ENCODE measurements at places on chromosomes 11 and 22.

GRCh38 chr11:88790182-88790581 lies 275.6 kb downstream of the GRM5 start:
- no peak overlapping the region for H3K27ac ChIP-seq
- no peak for DNase-seq
- no peaks in the 10 kb centered on the region for H3K36me3 ChIP-seq
- no peaks in the 10 kb centered on the region for H3K27me3 ChIP-seq
- H3K4me1 ChIP-seq = no peaks in the 10 kb centered on the region
- H3K4me3 ChIP-seq = no peak overlapping the region

- no peaks in the 10 kb centered on the region for H3K27me3 ChIP-seq
- H3K4me3 ChIP-seq = no peak overlapping the region
- DNase-seq = no peak
- H3K4me1 ChIP-seq = no peaks in the 10 kb centered on the region
- H3K36me3 ChIP-seq = peaks cover 48% of the 10 kb centered on the region
Observed at GRCh38 chr11:87326594-87326993, 288.9 kb downstream of the TMEM135 start.

DNA sequence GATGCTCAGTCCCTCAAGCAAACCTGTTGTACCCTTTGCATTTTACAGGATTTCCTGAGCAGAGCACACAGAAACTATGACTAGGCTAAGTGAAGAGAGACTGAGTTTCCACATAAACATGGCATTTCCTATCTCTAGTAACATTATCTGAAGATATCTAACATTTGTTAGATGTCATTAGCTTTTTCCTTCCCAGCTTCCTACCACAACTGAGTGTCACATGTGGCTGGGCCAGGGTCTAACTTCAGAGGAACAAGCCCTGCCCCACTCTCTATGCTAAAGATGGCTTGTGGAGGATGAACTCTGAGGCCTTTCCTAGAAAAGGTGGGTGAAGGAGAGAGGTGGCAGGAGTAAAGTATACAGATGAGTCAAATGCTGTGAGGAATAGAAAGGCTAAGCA lies 16.5 kb downstream of the C22orf42 start:
- no peak for DNase-seq
- H3K27ac ChIP-seq = peak overlapping the region; percentile 92
- no peak overlapping the region for H3K4me3 ChIP-seq
- H3K4me1 ChIP-seq = peaks cover 54% of the 10 kb centered on the region
- H3K36me3 ChIP-seq = no peaks in the 10 kb centered on the region
- H3K27me3 ChIP-seq = no peaks in the 10 kb centered on the region

- peaks cover under 1% of the 10 kb centered on the region for H3K4me1 ChIP-seq
- H3K27me3 ChIP-seq = peaks cover 33% of the 10 kb centered on the region
Observed at GRCh38 chr11:43987384-43988039, 45.1 kb downstream of the C11orf96 start.

DNA sequence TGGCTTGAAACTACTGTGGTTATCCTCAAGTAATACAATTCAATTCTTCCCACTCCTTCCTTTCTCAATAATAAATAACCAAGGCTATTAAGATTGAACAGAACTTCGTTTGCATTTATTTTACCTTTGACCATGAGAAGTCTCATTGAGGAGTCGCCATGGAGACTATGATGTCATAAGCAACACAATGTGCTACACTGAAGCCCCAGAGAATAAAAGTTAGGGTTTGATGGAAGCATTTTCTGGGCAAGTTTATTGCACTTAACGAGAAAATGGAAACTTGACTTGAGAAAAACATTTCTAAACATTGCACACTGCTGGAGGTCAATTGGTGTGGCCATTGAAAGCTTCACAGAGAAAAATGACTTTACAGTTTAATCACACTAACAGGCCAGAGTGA lies 121.5 kb downstream of the FAM76B start:
- no peak overlapping the region for H3K27ac ChIP-seq
- H3K36me3 ChIP-seq = peaks cover 2% of the 10 kb centered on the region
- DNase-seq = no peak
- H3K27me3 ChIP-seq = no peaks in the 10 kb centered on the region
- no peak overlapping the region for H3K4me3 ChIP-seq

DNA sequence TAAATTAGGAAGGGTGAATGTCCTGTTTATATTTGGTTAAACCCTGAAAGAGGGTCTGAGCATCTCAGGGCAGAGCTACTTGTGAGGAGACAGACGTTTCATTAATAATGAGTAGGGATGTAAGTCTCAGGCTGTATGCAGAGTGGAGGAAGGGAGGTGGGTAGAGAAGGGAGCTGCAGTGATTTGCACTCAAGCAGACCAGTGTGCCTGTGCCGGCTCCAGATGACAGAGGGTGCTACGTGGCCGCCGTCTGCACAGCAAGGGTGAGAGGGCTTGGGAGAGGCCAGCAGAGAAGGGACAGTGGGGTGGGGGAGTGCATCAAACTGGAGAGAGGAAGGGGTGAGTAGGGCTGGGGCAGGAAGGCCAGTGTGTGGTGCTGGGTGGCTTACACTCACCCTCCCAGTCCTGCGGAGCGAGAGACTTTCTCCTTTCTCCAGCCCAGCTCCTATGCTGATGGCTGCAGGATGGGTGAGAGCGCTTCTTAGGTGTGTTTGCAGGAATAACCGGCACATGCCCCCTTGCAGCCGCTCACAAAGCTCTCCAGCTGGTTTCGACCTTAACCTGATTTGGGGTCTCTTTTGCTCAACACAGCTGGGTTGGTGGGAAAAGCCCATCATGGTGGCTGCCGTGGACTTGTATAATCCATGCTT lies 130.6 kb downstream of the ST3GAL4 start:
- no peak for DNase-seq
- H3K4me3 ChIP-seq = no peak overlapping the region
- H3K4me1 ChIP-seq = no peaks in the 10 kb centered on the region
- no peaks in the 10 kb centered on the region for H3K27me3 ChIP-seq
- no peaks in the 10 kb centered on the region for H3K36me3 ChIP-seq
- no peak overlapping the region for H3K27ac ChIP-seq

DNA sequence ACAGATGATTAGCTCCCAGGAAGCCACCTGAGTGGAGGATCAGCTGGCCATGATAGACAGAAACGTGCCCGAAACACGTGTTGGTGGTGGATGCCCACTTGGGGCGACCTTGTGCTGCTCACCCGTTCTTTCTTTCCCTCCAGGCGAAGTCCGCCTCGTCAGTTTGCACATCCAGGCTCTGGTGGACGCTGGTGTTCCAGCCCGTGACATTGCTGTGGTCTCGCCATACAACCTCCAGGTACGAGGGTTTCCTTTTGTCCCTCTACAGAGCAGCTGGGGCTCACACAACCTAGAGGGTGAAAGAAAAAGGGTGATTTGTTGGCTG lies 30.6 kb downstream of the IGHMBP2 start:
- H3K4me3 ChIP-seq = no peak overlapping the region
- no peaks in the 10 kb centered on the region for H3K4me1 ChIP-seq
- no peak for DNase-seq
- H3K27me3 ChIP-seq = no peaks in the 10 kb centered on the region
- no peak overlapping the region for H3K27ac ChIP-seq

DNA sequence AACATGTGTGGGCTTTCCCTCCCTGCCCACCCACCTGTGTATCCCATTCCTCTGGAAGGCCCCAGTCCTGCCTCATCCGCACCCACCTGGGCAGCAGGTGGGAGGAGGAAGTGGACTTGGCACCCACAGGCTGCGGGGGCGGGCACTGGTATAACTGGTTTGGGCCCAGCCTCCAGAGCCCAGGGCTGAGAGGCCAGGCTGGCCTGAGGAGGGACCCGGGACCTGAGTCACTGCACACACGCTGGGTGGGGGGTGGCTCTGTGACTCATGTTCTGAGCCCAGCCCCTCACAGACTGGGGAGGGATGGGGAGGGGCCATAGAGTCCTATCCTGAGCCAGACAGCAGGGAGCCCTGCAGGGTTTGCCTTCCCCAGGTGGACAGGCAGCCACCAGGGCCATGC lies 16.7 kb downstream of the PHLDA2 start:
- peaks cover 14% of the 10 kb centered on the region for H3K4me1 ChIP-seq
- no peak overlapping the region for H3K27ac ChIP-seq
- no peak overlapping the region for H3K4me3 ChIP-seq
- DNase-seq = no peak

DNA sequence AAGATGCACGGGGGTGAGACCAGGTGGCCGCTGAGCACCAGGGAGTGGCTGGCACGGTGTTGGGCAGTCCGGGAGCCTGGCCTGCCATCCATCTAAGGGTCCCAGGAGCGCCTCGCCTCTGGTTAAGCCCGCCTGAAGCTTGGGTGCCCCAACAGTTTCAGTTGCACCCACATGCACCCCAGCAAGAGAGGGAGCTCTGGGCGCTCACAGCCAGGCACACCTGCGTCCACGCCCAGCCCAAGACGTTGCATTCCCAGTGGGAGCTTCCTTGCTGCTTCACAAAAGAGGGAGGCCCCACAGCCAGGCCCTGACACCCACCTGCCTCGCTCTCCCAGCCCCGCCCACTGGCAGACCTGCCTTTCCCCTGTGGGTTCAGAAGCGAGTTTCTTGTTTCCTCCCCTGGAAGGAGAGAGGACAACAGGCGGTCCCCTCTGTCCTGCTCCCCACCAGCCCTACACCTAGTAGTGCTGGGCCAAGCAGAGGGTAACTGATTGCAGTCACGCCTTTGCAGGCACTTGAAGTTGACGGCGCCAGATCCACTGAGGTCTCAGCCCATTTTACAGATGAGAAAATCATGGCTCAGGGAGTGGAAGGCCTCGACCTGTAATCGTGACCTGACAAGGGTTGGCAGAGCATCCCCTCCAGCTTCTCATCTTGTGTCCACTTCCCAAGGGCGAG lies 35.4 kb downstream of the OSBPL5 start:
- H3K4me3 ChIP-seq = no peak overlapping the region
- H3K36me3 ChIP-seq = no peaks in the 10 kb centered on the region
- no peak for DNase-seq
- no peak overlapping the region for H3K27ac ChIP-seq
- H3K4me1 ChIP-seq = no peaks in the 10 kb centered on the region

DNA sequence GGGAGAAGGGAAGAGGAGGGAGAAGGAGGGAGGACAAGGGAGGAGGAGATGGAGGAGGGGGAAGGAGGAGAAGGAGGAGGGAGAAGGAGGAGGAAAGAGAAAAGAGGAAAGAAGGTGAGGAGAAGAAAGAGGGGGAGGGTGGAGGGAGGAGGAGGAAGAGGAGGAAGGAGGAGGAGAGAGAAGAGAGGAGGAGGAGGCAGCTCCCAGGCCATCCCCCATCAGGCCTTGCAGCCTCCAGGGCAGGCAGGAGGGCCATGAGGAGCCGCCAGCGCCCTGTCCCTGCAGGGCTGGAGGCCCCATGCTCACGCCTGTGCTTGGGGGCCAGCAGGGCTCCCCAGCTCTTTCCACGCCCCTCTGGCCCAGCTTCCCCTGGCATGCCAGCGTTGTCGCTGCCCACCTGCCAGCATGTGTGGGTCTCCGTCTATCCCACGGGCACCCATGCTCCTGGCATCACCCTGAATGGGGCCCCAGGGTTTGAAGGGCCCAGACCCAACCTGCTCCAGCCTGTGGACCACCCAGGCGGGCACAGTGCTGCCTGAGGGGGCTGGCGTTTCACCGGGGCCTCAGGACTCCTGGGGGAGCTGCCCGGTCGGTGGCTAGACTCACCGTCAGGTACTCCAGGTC lies 5.2 kb downstream of the TSPAN32 start:
- no peaks in the 10 kb centered on the region for H3K36me3 ChIP-seq
- DNase-seq = peak; percentile 26
- no peak overlapping the region for H3K4me3 ChIP-seq
- peak overlapping the region; percentile 40 for H3K27ac ChIP-seq
- no peaks in the 10 kb centered on the region for H3K27me3 ChIP-seq

DNA sequence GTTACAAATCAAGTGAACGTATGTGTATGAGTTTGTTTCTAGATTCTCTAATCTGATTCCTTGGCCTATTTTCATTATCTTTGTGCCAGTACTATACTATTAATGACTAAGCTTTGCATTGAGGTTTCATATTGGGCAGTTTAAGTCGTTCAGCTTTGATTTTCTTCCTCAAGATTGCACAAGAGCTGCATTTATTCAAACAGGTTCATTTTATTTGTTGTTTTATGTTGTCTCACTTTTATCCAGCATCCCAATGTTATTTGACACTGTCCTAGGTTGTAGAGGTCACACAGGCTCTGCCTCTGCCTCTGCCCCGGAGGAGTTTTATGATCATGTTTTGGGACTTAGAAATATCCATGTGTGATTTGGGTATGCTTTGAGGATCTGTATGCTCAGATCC lies 79.8 kb downstream of the TEAD1 start:
- no peaks in the 10 kb centered on the region for H3K4me1 ChIP-seq
- H3K4me3 ChIP-seq = no peak overlapping the region
- DNase-seq = no peak
- no peak overlapping the region for H3K27ac ChIP-seq

GRCh38 chr11:8717876-8718753 lies 35.5 kb downstream of the RPL27A start:
- H3K27ac ChIP-seq = no peak overlapping the region
- no peak for DNase-seq
- no peaks in the 10 kb centered on the region for H3K36me3 ChIP-seq
- H3K4me1 ChIP-seq = peaks cover 6% of the 10 kb centered on the region
- no peak overlapping the region for H3K4me3 ChIP-seq

GRCh38 chr22:29427176-29427760 lies 11.1 kb upstream of the RFPL1 start:
- H3K4me1 ChIP-seq = no peaks in the 10 kb centered on the region
- no peak for DNase-seq
- peaks cover 4% of the 10 kb centered on the region for H3K27me3 ChIP-seq
- H3K27ac ChIP-seq = no peak overlapping the region

DNA sequence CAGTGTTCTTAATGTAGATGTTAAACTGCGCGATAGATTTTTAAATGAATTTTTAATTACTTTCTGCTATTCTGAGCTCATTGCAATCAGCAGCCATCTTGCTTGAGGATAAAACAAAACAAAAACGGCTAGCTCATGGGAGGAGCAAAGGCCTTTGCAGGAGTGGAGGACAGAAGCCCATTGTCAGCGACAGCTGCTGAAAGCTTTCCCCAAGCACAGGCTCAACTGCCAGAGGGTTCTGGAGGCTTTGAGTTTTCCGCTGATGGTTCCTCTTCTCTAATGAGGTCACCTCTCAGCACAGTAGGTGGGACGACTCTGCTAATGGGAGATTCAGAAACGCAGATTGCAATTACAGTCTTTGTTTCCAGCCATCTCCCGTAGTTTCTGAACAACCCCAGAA lies 167.1 kb upstream of the TTC12 start:
- peaks cover 12% of the 10 kb centered on the region for H3K27me3 ChIP-seq
- DNase-seq = no peak
- H3K4me3 ChIP-seq = no peak overlapping the region
- H3K36me3 ChIP-seq = no peaks in the 10 kb centered on the region

- no peaks in the 10 kb centered on the region for H3K36me3 ChIP-seq
- no peaks in the 10 kb centered on the region for H3K27me3 ChIP-seq
- H3K4me1 ChIP-seq = peaks cover 6% of the 10 kb centered on the region
- no peak overlapping the region for H3K4me3 ChIP-seq
- no peak overlapping the region for H3K27ac ChIP-seq
Observed at GRCh38 chr11:64139049-64139448, 26.9 kb downstream of the MACROD1 start.

GRCh38 chr11:70661761-70662501 lies 263.6 kb downstream of the CTTN start:
- H3K27ac ChIP-seq = no peak overlapping the region
- DNase-seq = no peak
- no peaks in the 10 kb centered on the region for H3K36me3 ChIP-seq
- H3K4me3 ChIP-seq = no peak overlapping the region
- peaks cover 71% of the 10 kb centered on the region for H3K27me3 ChIP-seq

GRCh38 chr11:99065121-99065520 lies 44.4 kb downstream of the CNTN5 start:
- H3K4me3 ChIP-seq = no peak overlapping the region
- H3K4me1 ChIP-seq = peaks cover 4% of the 10 kb centered on the region
- DNase-seq = no peak
- H3K36me3 ChIP-seq = no peaks in the 10 kb centered on the region
- H3K27ac ChIP-seq = no peak overlapping the region
- H3K27me3 ChIP-seq = no peaks in the 10 kb centered on the region

Data from activated T-cell treated with anti-CD3 and anti-CD28 coated beads, Interleukin-2, amount 50 U/mL, for 24 hours (primary cell).